NB4 (cell line): ENCODE measurements at places on chromosomes 6 and 20.

GRCh38 chr6:42380228-42380979, 71.3 kb downstream of the TRERF1 start:
- DNase-seq: no peak

DNA sequence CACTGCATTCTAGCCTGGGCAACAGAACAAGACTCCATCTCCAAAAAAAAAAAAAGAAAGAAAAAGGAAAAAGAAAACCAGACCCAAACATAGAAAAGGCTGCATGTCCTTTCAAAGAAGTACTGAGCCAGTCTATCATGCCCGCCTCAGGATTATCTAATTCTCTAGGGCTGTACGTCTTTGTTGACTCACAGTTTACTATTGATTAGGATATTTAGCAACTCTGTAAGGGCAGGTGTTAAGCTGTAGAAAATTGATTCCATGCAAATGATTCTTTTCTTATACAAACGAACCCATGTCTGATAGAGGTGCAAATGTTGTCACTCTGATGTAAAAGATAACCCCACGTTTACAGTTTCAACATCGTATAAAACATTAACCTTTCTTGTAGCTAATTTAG, 209.0 kb downstream of the TTLL2 start:
- DNase-seq: no peak

DNA sequence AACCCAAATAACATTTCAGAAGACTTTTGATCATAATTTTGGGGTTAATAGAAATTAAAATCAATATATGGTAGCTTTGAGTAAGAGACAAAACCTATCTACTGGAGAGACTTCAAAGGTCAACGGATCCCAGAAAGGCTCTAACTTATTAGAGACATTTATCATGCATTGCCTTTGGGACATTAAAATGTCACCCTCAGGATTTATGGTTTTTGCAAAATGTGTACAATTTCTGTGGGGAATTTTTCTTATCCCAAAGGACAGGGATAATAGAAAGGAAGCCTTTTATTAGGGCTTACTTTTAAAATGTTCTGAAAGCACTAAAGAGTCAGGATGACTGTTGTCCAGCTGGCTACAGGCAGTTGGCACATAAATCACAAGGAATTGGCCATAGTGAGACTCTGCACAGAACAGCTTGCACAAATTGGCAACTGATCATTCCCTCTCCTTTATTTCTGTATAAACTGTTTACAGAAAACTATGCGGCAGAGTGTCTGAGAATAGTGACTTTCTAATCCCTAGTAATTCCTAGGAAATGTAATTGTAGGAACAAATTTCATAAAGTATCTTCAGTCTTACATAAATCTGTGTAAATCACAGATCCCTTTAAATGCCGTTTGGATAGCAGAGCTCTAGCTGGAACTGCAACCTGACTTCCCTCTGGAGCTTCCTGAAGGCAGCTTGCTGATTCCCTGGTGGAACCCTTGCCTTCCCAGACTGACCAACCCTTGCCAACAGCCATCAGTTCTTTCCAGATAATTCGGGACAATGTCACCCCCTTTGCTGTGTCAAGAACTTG, 201.1 kb upstream of the PREP start:
- no peak for DNase-seq

DNA sequence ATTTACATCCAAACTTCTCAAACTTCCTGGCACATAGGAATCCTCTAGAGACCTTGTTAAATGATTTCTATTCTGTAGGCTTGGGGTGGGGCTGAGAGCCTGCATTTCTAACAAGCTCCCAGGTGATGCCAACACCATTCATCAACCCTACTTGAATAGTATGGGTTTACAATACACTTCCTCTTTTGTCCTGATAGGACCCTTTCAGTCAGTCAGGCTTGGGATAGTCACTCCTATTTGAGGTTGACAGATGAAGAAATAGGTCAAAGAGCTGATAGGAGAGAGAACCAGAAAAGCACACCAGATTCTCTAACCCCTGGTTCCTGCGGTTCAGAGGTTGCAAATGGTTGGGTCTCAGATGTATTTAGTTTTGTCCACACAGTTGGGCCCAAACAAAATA, 273.4 kb downstream of the TSHZ2 start:
- peak; percentile 21 for DNase-seq

GRCh38 chr6:137804637-137805036, 62.4 kb upstream of the TNFAIP3 start:
- DNase-seq: no peak

DNA sequence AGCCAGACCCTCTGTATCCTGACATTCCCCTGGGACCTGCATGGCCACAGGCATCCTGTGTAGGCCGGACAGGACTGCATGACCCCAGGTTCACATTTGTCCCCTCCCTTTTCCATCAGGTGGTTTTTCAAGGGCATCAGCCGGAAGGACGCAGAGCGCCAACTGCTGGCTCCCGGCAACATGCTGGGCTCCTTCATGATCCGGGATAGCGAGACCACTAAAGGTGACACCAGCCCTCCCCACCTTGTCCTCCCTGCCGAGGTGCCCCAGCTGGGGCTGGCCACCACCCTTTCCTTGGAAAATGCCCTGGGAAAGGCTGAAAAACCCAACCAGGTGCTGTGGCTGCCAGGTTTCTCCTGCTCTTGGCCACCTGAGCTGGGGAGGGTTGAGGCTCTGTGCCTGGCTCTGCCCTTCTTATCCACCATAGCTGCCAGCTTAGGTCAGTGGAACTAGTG, 27.6 kb downstream of the HCK start:
- no peak for DNase-seq

DNA sequence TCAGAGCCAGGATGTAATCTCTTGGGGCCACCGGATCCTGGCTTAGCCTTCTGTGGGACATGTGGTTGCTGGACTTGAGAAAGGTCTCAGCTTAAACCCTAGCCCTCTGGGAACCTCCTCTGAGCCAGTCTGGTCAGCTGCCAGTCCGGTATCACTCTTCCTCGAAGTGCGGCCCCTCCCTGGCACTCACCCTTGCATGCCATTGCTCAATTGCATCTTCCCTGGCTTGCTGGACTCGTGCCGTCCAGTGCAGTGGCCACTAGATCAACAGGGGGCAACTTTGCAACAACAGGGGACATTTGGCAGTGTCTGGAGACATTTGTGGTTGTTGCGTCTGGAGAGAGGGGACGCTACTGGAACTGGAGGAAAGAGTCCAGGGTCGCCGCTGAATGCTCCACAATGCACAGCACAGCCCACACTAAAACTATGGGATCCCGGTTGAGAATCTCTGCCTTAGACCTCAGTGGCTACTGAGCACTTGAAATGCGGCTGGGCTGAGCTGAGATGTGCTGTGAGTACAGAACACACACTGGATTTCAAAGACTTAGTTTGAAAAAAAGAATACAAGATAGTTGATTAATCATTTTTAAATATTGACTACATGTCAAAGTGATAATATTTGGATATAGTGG, 152.1 kb downstream of the TFAP2C start:
- no peak for DNase-seq

DNA sequence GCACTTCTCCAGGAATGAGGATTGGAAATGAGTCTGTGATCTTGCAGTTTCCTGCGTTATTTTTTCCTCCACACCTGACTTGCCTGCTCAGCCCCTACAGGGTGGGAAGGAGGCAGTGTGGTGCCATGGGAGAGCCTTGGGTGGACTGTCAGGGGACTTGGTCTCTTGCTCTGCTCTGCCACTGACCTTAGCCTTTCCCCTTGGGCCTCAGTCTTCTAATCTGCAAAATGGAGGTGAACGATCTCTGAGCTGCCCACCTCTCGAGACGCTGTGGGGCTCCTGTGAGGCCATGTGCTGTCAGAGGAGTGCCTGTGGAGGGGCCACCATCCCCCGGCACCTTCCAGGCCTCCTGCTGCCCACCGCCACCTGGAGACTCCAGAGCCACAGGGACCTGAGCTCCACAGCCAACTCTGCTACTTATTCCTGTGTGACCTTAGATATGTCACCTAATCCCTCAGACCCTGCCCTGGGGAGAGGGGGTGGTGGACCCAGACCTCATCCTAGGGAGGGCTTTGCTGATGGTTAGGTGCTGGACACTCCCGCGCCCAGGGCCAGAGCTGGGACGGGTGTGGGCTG, 45.8 kb upstream of the MLN start:
- DNase-seq: no peak

DNA sequence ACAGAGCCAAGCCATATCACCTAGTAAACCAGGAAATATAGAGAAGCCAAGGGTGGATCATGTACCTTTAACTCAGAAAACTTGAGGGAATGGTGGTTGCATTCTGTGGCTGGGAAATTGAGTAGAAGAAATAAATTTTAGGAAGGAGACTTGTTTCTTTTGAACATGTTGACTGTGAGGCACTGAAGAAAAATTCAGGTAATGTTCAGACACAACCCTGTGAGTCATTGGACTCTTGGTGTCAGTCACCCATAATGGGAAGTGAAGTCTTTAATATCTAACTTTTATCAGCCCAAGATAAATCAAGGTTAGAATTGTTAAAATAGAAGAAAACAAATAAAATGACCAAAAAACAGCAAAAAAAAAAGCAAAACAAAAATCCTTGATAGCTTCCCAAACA, 98.8 kb upstream of the GRIK2 start:
- no peak for DNase-seq

GRCh38 chr6:74717591-74717990, 488.3 kb downstream of the COL12A1 start:
- no peak for DNase-seq

GRCh38 chr6:135323202-135323668, 142.1 kb downstream of the MYB start:
- peak; percentile 98 for DNase-seq

DNA sequence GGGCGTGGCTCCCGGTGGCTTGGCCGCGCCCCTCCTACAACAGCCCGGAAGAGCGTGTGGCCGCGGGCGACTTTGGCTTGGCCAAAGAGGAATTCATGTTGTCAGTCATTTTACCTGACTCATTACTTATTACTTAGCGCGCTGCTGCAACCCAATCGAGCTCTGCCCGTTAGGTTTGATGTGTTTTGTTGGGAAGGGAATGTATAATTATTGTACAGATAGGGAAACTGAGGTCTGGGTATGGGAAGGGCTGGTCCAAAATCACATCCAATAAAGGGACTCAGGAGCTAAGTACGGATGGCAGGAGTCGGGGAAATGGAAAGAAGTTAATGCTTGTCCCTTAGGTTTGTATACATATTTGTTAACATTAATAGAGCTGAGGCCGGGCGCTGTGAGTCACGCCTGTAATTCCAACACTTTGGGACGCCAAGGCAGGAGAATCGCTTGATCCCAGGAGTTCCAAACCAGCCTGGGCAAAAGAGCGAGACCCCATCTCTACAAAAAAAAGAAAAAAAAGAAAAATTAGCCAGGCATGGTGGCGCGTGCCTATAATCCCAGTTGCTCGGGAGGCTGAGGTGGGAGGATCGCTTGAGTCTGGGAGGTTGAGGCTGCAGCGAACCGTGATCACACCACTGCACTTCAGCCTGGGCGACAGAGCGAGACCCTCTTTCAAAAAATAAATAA, 639 bp upstream of the ZNF335 start:
- no peak for DNase-seq

DNA sequence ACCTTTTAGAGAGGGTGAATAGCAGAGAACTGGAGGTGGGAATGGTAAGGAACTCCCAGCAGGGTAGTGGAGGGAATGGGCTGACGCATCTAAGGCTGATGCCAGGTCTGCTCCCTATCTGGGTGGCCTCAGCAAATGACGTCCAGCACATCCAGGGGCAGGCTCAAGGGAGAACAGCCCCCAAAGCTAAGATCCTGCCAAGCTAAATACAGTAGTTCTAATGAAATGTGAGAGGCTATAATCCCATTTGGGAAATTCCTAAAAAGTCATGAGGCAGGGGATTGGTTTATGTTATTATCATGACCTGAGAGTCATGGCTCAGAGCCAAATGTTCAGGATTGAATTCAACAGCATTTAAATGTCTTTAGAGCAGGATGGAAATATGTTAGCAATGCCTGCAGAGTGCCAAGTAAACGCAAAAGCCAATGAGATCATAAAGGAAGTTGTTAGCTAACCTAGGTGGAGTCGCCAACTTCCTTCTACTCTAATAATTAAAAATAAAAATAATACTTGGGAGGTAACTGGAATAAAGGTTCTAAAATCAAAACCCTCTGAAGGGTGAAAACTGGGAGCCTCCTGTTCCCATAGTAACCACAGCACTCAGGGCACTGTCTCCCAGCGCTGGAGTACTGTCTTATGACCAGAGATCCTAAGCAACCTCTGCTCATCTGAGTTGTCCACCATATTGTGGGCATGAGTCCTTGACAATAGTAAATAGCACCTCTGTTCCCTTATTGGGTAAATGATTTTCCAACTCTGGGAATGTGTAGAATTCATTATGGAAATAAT, 34.8 kb downstream of the IYD start:
- no peak for DNase-seq

DNA sequence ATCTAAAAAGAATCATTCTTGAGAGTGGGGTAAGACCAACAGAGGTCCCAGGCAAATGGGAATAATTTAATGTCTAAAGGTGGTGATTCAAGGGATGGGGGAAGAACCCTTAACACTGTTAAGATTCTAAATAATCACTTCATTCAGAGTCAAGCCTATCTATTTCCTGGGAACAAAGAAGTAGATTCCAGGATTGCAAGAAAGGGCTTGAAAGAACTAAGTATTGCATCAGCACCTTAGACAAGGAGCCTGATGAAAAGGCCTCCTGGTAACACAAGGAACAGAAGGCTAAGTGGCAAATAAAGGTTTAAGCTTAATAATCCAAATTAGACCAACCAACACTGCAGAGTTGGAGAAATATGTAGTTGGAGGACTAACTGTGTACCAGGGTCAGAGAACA, 620.7 kb upstream of the BTBD3 start:
- no peak for DNase-seq

DNA sequence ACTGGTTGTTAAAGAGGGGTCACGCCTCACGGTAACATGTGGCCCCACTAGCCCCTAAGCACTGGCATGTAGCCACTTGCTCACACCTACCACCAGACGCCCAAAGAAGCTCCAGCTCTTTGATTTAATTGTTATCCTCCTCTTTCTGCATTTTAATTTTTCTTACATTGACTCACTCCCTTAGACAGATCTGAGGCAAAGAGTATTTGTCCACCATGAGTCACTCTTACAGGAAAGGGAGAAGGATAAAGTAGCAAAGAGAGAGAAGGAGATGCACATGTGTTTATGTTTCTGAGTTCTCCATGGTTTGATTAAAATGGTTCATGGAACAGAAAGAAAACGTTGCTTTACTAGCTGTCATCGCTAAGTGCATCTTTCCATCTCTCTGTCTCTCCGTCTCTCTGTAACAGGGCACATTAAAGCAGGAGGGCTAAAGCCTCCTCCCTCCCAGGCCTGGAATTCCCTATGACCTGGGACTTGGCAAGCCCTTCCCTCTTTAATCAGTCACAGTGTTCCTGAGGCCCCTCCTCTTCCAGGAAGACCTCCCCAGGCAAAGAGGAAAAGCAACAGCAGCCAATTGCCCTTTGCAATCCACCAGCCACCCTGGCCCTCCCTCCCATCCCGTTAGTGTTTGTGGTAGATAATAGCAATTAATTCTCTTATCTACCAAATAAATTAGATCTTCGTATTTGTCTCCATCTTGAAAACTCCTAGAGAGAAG, 112.8 kb upstream of the TSHZ2 start:
- DNase-seq: no peak

- DNase-seq: no peak
Measured at GRCh38 chr6:131231103-131231502, 95.8 kb downstream of the AKAP7 start.

GRCh38 chr6:93163146-93163545, 256.2 kb downstream of the EPHA7 start:
- DNase-seq: peak; percentile 57
